ENCODE measurements at places on chromosomes 11 and 22.

DNA sequence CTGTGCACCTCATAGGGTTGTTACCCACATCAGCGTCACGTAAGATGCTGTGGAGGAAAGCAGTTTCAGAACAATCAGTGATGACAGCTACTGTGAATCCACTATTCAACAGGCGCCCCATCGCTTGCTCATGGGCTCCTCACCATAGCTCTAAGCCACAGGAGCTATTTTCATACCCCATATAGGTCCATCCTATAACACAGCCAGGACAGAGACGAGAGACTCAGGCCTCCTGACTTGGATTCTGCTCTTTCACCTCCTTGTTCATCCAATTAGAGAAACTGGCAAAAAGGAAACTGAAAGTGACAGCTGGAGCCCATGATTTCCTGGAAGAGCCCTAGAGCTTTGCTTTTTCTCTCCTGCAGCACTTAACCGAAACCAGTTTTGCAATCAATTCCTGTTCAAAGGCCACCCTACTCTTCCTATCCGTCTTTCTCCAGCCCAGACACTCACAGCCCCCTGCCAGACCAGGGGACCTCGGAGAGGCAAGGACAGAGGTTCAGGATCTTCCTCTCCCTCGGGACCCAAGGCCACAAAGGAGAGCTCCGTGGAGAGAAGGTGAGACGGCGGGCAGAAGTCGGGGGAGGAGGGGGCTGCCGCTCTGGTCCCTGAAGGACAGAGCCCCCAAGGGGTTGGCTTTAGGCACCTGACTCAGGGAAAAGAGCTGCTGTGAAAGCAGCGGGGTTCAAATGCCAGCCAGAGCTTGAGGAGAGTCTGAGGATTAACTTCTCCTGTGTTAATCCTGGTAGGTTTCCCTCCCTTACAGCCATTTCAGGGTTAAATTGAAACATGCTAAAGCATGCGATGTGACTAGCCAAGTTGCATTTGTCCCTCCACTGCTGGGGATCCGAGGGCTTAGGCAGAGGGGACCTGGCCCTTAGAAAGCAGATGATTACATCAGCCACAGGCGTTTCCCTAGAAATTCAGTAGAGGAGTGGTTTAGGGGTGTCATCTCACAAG is at the start of gene APOL6:
TSS of gene APOL6 (plus strand) at position 381 of the 960 bp plus-strand sequence. CDS start 7,980 bp downstream, outside the sequence.
- DNase-seq: peak; percentile 83

DNA sequence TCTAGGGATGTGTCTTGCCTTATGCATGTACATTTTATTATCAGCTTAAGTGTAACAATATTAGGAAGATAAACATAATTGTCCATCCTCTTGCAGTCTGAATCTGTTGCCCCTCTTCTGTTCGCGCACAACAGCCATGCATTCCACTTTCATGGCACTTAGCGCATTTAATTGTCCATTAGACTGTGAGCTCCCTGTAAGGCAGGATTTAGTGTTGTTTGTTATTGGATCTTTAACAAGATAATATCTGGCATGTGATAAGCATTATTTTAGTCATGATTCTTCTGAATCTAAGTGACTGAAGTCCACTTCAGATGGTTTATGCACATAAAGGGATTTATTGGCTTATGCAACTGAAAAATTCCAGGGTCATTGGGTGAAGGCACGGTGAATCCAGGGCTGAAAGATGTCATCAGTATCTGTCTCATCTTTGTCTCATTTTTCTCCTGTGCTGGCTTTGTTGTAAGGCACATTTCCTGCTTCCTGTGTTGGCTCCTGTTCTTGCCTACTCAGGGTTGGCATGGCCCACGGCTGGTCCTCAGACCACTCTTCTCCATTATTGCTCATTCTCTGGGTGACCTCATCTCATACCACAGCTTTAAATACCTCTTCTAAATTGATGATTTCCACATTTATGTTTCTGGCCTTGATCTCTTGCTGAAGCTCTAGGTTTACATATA is 37.6 kb downstream of the ATXN10 start:
- no peak for DNase-seq

DNA sequence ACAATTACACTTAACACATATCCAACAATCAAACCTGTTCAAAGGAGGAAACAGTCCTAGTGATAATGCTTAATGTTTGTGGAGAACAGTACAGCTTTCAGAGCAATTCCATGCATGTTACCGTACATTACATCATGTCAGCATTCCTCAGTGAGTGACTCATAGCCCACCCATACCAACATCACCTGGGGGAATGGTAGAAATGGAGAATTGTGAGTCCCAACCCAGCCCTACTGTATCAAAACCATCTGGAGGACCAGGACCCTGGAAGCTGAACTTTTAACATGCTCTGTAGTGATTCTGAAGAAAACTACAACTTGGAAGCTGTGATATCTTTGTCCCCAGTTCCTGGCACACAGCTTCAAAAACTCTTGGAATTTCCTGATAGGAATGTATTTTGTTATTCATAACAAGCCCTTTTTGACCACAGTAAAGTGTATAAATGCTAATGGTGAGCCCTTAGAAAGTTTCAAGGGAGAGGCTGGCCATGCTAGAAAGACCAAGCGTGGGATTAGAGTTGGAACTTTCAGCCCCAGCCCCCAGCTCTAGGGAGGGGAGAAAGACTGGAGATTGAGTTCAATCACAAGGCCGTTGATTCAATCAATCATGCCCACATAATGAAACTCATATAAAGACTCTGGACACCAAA is 301.1 kb downstream of the BUD13 start:
- no peak for DNase-seq

- DNase-seq: no peak
Observed at GRCh38 chr22:44590291-44590690, 92.3 kb upstream of the RTL6 start.

GRCh38 chr22:49243335-49243734 is 584.3 kb downstream of the BRD1 start:
- DNase-seq: no peak

DNA sequence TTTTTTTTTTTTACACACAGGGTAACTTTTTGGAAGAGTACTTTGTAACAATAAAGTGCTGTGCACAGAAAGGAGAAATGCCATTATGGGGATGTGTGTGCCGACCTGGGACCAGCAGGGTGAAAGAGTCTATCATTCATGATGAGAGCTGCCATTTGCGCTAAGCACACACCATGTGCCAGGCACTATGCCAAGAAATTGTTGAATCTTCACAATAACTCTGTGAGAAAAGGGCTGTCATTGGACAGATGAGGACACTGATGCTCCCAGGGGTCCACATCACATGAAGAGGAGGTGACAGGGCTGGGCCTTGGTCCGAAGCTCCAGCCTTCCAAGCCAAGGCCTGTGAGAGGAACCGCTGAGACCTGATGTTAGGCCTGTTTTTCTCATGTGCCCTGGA is 5.6 kb downstream of the DUSP18 start:
- no peak for DNase-seq

DNA sequence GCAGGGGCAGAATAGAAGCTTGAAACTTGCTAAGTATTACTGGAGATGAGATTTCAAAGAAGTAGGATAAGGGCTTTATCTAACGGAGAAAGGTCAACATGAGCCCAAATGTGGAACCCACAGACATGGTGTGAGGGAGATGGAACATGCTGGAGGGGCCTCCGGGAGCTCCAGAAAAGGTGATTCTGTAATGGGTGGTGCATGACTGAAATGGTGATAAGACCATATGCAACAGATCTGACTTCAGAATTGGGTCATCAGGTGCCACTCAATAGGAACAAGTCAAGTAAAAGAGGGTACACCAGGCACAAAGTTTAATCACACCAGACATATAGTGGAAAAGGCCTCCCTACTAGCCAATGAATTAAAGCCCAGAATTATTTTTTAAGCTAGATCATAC is 7.9 kb upstream of the CEP295 start:
- DNase-seq: no peak

DNA sequence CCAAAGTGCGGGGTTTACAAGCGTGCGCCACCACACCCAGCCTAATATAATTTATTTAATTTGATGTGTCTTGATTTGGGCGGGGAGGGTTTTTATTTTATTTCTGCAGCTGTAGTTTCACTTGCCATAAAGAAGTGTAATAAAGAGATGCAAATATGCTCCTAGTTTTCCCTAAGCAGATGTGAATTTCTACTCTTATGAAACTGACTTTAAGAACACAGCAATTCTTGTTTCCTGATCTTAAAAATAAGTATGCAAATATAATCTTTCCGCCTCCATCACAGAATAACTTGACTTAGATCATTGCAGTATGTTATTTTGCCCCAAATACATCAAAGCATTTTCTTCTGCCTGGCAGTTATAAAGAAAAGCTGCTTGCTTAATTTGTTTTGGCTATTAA is 4.4 kb downstream of the SPCS2 start:
- DNase-seq: no peak

DNA sequence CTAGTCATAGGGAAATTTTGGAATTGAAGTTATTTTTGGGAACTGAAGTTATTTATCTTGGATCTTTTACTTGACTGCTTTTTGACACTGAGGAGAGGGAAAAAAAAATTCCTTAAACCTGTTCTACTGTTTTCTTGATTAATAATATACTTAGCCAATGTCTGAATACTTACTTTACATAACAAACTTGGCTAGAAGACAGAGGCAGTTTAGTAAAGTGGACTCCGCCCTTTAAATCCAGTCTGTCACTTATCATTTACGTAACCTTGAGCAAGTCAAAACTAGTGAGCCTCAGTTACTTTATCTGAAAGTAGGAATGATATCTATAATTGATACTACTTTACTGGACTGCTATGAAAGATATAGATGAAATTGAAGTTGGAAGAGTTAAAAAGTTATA is 19.5 kb downstream of the CTSC start:
- no peak for DNase-seq

GRCh38 chr11:116217006-116217405 is 555.8 kb downstream of the BUD13 start:
- DNase-seq: peak; percentile 32

GRCh38 chr11:76208438-76209374 is 2.4 kb upstream of the WNT11 start:
- DNase-seq: peak; percentile 96

GRCh38 chr11:96116376-96116775 is 192.5 kb upstream of the MTMR2 start:
- DNase-seq: no peak

DNA sequence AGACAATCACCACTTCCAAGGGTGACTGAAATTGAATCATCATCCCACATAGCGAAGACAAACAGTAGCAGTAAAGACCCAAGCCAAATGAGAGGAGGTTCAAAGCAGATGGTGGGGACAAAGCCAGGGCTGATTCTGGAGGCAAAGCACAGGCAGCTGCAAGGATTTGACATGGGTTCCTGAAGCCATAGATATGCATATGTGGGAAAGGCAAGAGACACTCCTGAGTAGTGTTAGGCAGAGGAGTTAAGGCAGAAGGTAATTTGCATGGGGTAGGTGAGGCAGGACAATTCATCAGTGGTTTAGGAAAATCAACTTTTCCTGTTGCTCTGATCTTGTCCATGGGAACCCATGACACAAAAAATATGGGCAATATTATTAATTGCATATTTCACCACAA is 462.8 kb downstream of the FAM181B start:
- no peak for DNase-seq

DNA sequence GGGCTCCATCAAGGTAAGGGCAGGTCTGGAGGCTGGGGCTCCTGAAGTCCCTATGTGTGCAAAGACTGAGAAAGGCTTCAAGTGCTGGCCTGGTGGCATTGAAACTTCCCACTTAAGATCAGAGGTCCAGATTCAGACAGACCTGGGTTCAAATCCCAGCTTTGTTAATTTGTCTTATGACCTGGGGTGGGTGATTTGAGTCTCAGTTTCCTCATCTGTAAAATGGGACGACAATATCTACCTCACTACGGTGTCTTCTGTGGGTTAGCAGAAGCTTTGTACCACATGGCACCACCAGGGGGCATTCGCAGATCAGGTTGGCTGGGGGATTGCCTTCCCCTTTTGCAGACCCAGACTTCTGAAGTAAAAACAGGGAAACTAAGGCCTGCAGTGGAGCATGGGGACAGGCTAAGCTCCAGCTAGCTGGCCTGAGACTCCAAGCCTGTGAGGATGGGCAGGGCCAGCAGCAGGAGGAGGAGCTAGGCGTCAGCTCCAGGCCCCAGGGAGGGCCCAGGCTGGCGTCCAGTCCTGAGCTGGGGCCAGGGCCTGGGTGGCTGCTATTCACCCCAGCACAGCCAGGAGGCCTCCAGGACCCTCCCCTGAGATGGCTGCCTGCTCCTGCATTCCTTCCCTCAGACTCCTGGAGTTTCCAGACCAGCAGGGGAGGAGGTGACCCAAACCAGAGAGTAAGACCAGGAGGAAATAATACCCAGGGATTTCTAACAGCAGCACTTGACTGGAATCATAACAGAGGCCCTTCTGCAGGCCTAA is 1.5 kb downstream of the CASTOR1 start:
- peak; percentile 84 for DNase-seq

DNA sequence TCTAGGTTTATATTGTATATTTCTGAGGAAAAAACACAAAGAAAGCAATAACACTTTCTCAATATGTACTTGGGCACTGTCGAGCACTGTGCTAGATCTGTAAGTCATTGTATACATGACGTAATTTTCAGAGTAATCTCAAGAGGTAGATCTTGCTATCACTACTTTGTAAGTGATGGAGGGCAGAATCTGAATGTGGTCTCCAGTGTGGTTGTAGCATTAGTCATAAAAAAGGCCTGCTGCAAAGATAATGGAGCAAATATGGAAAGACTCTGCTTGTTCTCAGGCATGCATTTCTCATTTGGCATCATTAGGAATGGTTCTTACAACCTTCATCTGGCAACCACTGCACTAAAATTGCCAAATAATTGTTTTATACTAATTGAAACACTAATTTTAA is 419.8 kb upstream of the CCDC179 start:
- no peak for DNase-seq

GRCh38 chr11:121965330-121965729 is 150.7 kb downstream of the BLID start:
- no peak for DNase-seq

GRCh38 chr11:96215110-96215782 is 127.7 kb downstream of the MAML2 start:
- DNase-seq: peak; percentile 89

DNA sequence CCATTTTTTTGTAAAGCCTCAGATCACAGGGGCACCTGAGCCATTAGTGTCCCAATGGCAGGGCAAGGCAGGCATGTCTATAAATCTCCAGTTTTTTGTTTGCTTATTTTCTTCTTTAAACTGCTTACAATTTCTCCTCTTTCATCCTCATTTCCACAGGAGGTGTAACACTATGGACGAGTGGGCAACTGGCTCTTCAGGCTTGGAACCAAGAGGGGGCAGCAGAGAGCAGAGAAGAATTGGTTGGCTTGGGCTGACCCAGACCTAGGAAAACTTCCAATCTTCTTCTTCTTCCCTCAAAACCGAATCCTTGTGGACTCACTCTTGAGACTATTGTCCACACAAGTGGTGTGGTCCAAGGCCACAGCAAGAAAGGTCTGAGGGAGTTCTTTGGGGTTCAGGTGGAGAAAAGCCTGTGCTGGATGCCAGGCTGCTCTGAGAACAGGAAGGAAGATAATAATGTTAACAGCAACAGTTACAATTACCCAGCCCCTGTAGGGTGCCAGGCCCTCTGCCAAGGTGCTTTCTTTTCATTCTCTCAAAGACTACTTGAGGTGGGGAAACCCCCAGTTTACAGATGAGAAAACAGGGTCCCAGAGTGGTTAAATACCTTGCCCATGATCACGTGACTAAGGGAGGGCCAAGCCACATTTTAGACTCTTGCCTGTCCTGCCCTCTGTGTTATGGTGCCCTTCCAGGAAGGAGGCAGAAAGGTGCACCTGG is 70.7 kb upstream of the E2F8 start:
- DNase-seq: peak; percentile 62

Measured in RPMI8226 (cell line).